ENCODE measurements at places on chromosomes 7 and 10.

DNA sequence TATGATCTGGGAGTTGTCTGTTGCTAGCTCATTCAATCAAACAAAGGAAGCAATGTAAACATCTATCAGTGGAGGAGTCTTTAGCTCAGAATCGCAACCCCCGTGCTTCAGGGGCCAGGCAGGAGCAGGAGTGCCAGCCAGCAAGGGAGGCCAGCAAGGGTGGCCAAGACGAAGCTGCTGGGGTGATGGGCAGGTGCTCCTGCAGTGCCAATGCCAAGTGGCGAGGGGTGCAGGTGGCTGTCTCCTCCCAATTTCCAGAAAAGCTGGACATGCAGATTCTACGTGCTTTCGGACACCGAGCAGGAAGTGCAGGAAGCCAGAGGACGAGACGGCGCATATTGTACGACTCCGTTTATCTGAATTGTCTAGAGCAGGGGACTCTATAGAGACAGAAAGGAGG, 48.1 kb upstream of the EBF3 start:
- DNase-seq = no peak

GRCh38 chr7:47197486-47197885, 384.4 kb downstream of the TNS3 start:
- DNase-seq = no peak

- peak; percentile 38 for DNase-seq
These were observed 155.5 kb upstream of the LYZL2 start for GRCh38 chr10:30784897-30785605.

- no peak for DNase-seq
These were observed 54.8 kb upstream of the CALD1 start for GRCh38 chr7:134724606-134725005.

GRCh38 chr10:100364735-100365391, 17.8 kb downstream of the SCD start:
- DNase-seq = no peak

DNA sequence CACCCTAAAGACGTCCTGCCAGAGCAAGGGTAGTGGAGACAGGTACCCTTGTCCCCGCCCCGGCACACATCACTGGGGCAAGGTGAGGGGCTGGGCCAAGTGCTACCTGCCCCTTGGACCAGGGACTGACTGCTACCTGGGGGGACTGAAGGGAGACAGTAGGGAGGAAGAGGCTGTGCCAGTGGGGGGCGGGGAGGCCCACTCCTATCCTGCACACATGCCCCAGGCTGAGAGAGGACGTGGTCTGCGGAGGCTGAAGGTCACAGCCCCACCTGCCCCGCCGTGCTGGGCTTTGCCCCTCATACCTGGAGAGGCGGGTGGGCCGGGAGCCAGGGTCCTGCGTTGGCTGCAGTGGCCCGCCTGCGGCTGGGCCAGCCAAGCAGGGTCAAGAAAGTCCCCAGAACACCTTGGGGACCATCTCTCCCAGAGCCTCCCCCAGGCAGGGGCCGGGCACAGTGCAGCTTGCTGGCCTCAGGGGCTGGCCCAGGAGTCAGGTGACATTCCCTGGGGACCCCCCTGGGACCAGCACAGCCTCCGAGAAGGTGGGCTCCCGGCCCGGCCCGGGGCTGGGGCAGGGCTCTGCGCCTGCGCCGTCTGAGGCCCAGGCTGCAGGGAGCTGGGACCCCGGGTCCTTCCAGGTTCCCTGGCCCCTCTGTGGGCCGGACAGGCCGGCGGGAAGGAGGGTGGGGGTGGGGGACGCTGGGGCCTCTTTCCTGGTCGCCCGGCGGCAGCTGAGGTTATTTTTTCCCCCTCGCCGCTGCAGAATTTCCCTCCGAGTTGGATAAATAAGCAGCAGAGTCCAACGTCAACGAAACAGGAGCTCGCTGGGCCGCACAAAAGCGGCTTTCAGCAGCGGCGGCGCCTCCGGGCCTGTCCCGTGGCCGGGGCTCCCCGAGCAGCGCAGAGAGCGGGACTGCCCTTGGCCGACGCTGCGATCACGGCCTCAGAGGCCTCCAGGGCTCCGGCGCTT, 9.8 kb upstream of the FZD9 start:
- no peak for DNase-seq

- no peak for DNase-seq
These were observed 991 bp downstream of the ZNF239 start for GRCh38 chr10:43573250-43574000.

- DNase-seq = no peak
These were observed 49.7 kb downstream of the PALD1 start for GRCh38 chr10:70528314-70528713.

GRCh38 chr7:17062151-17063044, 180.6 kb upstream of the AGR3 start:
- DNase-seq = no peak

DNA sequence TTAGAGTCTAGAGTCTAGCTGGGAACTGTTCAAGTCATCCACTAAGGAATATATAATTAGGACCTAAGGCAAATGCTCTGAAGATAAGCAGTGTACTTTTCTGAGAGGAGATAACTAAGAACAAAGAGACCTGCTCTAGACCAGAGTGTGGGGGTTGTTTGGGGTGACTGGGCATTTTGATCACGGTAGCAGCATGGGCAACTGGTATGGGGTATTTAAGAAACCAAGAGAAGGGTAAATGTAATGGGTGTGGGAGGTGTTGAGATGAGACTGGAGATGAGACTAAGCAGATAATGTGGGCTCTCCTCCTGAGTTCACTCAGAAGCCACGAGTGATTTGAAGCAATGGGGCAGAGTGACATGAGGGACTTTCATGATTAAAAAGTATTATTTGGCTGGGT, 1082.9 kb downstream of the GATA3 start:
- no peak for DNase-seq

DNA sequence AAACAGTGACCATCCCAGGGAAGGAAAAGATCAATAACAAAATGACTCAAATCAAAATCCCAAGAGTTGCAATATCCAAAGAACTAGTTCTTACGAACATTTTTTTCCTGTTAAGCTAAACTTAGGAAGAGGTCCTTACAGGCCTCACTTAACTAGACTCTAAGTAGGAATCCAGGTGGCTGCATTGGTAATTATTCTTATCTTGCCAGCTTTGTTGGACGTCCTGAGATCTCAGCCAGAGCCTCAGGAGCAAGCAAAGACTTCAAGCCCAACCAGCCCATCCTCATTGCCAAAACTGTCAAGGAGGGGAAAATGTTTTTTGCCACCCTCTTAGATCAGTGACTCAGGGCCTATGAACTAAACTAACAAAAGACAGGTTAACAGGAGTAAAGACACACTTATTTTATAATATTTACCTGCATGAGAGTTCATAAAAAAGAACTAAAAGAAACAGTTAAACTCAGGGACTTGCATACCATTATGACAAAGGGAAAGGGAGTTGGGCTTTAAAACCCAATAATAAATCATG, 18.3 kb upstream of the PPP1R9A start:
- DNase-seq = no peak

DNA sequence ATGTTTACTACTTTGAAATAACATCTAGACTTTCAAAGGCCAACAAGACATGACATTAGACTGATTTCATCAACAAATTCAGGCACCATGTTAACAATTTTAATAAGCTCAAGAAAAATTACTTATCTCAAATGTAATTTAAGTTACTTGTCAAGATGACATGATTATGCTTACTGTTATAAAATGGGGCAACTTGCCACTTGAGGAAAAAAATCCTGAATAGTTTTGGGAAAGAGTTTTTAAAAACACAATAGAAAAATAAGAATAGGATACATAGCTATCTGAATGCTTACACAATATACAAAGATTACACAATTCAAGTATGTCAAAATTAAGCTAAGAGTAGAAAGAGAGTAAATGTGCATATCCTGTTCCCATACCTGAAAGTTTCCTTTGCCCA, 85.4 kb downstream of the RNF32 start:
- DNase-seq = no peak

DNA sequence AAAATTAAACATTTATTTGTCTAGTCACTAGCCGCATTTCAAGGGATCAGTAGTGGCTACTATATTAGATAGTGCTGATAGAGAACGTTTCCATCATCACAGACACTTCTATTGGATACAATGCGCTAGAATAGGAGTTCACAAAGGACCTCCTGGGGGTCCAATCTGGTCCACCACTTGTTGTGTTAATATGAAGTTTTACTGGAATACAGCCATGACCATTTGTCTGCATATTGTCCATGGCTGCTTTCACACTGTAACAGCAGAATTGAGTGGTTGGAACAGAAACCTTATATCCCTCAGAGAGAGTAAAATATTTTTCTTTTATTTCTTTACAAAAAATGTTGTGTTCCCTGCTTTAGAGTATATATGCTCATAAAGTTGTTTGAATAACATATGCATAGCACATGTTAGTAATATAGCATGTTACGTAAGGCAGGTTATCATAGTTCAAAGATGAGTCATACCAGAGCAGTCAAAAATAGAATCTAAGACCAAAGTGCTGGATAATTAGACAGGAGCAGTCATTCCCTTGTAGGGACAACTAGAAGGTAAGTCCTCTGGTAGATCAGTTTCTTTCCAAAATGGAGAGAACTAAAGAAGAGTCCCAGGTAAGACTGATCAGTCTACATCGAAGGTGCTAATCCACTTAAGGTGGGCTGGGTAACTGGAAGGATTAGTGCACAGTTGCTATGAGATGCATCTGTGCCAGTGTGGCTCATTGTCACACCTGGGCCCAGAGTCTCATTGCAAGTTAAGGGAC, 14.9 kb downstream of the BZW2 start:
- no peak for DNase-seq

GRCh38 chr7:149145031-149145845, 2.0 kb upstream of the ZNF398 start:
- no peak for DNase-seq

GRCh38 chr7:732094-732541, 5.0 kb upstream of the PRKAR1B start:
- DNase-seq = no peak

DNA sequence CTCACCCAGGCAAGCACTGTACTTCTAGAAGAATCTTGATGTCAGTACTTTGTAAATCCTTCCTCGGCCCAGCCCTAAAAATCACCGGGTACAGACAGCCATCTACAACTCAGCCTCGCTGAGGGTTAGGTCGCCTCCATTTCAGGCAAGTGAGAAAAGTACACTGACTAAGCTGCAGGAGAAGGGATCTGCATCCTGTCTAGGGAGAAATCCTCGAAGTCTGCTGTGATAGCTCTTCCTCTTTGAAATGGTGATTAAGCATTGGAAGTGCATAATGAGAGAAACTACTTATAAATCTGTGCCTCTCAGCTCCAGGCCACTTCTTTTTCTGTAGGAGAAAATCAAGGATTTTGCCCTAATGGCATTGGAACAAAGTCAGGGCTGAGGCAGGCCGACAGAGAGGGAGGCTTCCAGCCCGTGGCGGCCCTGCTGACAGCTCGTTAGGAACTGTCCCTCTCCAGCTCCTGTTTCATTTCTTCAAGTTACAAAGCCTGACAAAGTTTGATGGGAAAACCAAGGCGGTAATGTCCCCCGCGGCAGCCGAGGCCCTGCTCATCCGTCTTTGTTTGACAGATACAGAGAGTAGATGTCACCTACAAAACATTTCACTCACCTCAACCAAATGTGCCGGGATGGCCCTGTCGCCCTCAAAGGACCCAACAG, 14.1 kb upstream of the GOT1 start:
- no peak for DNase-seq

DNA sequence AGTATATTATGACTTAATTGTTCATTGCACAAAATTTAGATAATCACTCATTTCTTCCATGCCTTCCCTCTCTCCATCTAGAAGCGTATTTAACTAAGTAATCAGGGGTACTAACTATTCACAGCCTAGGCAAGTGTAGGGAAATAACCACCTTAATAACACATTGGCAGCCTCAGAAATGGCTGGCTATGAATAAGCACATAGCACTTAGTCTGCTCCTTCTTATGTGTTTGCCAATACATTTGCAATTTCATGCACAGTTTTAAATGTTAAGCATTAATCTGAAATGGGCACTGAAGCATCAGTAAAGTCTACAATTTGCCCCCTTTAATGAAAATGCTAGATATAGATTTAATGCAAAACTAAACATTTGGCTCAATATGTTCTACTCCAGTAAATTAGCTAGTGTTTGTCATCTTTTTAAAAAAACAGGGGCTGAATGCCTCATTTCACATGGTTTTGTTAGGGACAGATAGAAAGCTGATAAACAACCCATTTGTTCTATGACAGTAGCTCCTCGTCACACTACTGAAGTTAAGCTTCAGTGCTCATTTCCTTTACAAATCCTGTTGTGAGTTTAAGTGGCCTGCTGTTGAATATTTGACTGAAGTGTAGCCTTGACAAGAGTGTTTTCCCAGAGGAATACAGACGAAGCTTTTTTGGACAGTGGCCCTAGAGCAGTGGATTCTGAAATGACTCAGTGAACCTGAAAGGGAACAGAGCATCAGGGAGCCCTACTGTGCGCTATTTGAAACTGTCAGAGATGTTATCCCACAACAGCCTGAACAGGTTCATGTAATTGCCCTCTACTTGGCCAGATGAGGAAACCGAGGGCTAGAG, 30.5 kb downstream of the HHEX start:
- DNase-seq = peak; percentile 70

GRCh38 chr10:20957744-20958143, 60.6 kb upstream of the NEBL start:
- DNase-seq = no peak

GRCh38 chr10:28785018-28785417, 107.7 kb downstream of the BAMBI start:
- DNase-seq = no peak

DNA sequence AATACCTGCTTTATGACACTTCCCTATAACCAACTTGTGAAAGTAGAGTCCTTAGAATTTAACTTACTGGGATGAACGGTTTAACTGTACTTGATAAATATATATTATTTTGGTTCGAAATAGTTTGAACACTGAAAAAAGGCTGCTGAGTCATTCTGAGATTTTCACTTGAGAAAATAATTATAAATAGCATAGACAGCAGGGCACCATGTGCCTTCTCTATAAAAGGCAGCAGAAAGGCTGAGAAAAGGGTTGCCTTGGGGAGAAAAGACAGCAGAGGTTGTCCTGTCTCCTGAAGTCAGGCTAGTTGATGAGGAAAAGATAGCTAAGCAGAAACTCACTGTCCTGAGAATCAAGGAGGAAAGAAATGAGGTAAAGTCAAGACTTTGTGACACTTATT, 92.4 kb downstream of the CTTNBP2 start:
- no peak for DNase-seq

DNA sequence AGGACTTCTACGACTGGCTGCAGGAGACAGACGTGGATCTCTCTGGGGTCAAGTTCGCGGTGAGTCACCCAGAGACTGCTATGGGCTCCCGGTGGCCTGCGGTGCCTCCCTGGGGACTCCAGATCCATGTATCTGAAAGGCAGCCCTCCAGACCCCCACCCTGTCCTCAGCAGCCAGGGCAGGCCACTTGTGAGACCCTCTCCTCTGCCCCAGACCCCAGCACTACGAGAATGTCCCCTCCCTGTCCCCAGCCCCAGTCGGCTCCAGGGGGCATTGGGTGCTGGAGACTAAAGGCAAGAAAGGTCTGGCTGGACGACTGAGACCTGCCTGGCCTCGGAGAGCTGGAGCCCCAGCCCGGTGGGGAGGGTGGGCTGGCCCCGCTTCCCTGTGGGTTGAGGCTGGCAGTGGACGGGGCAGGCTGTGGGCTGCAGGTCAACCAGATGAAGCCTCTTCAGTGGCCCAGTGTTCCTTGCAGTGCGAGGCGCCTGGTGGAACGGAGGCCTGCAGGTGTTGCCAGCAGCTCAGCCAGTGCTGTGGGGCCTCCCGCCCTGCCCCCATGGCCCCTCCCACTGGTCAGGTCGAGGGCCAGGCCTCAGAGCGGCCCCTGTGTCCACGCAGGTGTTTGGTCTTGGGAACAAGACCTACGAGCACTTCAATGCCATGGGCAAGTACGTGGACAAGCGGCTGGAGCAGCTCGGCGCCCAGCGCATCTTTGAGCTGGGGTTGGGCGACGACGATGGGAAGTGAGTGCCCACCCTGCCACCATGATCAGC, 13.8 kb downstream of the TMEM120A start:
- DNase-seq = no peak
